Foreskin keratinocyte (primary cell): ENCODE measurements at places on chromosomes 3 and 15.

DNA sequence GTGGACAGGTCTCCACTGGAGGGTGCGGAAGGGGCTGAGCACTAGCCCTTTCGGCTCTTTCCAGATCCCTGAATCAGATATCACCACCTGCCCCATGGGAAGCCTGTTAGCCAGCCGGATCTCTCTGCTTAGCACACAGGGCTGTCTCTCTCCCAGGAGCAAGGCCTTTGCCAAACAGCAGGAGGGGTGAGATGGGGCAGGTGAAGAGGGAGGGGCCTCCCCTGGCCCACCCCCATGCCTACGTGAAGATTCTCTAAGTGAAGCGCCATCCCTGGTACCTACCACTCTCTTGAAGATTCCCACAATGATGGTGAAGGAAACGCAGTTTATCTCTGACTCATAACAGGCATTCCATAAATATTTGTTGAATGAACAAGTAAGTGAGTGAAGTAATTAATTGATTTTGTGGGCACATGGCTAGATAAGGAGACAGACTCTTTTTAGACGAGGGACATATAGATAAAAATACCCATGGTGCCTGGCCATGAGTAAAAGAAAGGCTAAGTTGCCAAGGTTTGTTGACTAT is 19.6 kb upstream of the HCN4 start:
- DNase-seq = peak; percentile 86

- DNase-seq = no peak
Observed at GRCh38 chr3:32449691-32450090, 53.0 kb downstream of the CMTM6 start.

DNA sequence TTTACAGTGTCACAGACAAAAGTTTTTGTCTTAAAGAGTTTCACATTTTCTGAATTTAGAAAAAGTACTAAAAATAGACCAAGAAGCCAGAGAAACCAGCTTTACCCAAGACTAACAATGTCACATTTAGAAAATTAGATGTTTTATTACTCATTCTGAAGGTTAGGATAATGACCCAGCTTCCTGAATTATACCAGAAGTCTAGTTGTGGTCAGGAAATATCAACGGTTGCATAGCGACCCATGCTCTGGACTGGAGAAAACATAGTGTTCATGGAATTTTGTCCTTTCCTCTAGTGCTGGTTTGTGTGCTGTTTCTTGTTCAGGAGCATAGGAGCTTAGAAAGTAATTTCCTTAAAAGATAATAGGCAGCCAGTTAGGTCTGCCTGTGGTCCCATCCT is 59.0 kb downstream of the DPPA2 start:
- no peak for DNase-seq

DNA sequence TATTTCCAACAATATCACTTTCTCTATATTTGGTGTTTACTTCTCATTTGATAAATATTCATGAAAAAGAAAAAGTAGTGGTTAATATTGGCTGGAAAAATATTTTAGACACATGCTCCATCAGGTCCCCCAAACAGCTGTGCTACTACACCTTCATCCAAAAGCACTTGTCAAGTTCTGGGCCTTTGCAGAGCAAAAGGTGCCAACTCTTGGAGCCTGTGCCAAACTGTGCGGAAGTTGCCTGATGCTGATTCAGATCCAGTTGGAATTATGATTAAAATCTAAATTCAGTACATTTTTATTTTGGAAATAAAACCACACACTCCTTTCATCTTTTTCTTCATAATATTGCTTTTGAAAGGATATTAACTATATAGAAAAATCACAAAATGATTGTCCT is 1497.4 kb upstream of the CADM2 start:
- no peak for DNase-seq

GRCh38 chr15:85302271-85302670 is 78.1 kb upstream of the AKAP13 start:
- no peak for DNase-seq

GRCh38 chr3:119019767-119020518 is 14.7 kb downstream of the IGSF11 start:
- no peak for DNase-seq

DNA sequence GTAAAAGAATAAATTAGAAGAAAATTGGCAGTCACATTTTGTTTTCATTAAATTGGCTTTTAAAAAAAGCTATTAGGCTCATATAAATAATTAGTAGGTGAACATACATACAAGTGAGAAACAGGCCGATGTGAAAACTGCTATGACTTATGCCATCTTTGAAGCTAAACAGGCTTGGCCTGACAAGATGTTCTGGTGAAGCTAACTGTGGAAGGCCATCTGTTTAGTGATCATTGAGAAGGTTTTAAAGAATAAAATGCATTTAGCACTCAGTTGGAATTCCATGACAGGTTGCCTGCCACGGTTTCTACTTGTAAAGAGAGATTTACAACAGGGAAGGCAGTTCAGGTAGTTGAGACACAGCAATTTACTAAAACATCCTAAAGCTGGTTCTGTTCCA is 264.0 kb upstream of the AGTR1 start:
- no peak for DNase-seq

- DNase-seq = peak; percentile 50
Observed at GRCh38 chr3:29695643-29696198, 414.9 kb downstream of the RBMS3 start.
